Stimulated activated CD8-positive, alpha-beta memory T cell treated with anti-CD3 and anti-CD28 coated beads, Interleukin-4, amount 100 ng/mL, for 24 hours (primary cell): ENCODE measurements at places on chromosomes 13 and 19.

DNA sequence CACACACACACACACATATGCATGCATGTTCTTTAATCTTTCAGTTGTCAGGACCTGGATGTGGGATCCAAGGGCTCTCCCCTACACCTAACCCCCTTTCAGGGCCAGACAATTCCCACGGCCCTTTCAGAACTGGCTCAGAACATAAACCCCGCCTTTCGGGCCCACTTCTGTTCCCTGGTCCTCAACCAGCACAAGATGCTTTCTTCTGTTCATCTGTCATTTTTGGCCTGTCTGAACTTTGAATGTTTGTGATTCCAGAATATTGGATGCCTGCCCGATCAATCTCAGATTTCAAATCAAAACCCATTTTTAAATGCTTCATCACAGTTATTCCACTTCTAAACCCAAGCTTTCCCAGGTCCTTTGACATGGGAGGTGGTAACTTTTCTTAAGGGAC, 167.3 kb downstream of the USP12 start:
- DNase-seq, result no peak

DNA sequence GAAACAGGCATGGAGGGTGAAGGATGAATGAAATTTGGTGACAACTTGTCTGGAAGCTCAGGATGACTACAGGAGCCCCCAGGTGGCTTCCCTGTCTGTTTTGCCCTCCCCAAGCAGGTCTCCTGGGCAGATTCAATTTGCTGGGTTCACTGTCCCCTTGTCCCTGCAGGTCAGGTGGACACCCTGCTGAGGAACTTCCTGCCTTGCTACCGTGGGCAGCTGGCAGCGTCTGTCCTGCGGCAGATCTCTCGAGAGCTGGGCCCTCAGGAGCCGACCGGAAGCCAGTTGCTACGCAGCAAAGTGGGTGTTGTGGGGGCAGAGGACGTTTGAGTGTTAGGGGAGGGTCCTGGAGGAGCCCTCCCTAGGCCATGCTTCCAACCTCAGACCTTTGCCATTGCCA, 19.1 kb downstream of the PGLS start:
- DNase-seq, result no peak

GRCh38 chr13:111540486-111540885, 220.0 kb downstream of the TEX29 start:
- no peak for DNase-seq

- no peak for DNase-seq
These were observed 30.9 kb downstream of the LAMP1 start for GRCh38 chr13:113327766-113328471.

- DNase-seq, result peak; percentile 82
These were observed at the start of gene ZNF382 for GRCh38 chr19:36605101-36605876. ZNF382 (plus strand) TSS chr19:36605313; CDS start chr19:36609915, 4,602 bp downstream.

- DNase-seq, result no peak
These were observed 3.0 kb downstream of the GADD45GIP1 start for GRCh38 chr19:12953799-12954611.

GRCh38 chr19:4624301-4624700, 15.0 kb upstream of the TNFAIP8L1 start:
- no peak for DNase-seq

DNA sequence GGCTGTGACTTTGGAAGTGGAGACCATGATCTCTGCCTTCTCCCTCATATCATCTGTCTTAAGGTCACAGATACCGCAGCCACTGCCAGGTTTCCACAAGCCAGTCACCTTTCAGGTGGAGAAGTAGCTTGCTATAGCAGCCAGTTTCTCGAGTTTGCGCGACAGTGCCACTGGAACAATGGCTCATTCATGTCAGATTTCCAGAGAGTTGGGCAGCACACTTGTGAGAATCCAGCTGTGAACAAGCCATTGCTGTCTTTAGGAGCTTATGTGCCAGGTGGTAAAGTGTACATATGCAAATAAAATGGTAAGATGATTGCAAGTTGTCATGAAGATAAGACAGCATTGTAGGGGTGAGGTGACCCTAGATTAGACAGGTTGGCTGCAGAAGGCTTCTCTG, 22.3 kb downstream of the GARRE1 start:
- no peak for DNase-seq

GRCh38 chr19:2922987-2923386, 21.8 kb downstream of the ZNF77 start:
- DNase-seq, result no peak

DNA sequence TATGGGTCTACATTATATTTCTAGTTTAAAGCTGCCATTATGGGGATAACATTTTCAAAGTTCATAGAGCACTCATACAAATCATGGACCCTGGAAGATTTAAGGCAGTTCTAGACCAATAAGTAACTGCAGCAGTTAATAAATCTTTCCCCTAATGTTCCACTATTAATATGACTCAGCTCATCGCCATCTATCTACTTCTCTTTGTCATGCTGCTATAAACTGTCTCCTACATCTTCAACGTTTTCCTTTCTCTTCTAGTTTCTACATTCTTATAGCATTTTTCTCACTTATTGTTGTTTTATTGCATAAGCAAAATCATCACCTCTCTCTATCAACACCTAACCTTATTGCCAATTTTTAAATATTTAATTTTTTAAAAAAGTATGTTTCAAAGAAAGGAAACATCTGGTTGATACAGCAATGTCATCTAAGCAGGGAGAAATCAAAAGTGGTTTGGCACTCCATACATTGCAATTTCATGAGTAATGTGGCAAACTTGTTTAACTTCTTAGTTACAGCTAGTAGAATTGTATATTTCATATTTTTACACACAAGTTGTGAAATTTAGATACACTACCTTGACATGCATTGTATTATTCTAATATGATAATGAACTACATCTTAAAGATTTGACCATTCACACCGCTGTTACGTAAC, 1500.4 kb upstream of the MIR17HG start:
- DNase-seq, result no peak

DNA sequence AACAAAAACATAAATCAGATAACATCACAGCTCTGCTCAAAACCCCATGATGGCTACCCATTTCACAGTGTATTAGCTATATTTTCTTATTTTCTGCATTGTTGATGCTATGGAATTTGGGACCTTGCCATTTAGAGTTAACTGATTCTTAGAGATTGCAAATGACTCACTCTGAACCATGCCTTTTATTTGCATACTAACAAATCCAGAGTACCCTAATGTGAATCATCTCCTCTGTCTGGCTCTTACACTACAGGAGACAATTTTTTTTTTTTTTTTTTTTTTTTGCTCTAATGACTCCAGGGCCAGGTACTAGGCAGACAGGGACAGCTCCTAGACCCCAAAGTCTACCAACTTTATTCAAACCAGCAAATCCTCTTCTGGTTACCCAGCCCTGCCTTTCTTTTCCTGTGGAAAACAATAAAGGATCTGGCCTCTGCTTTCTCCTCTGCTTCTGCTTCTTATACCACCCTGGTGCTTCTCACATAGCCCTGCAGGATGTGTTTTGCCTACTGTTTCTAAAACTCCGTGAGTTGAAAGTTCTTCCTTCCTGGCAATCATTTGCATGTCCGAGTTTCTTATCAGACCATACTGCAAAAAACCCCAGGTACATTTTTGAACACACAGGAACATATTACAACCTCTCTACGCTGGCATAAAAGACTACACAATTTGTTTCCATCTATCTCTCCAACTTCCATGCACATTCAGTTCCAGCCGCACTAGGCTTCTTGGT, 10.6 kb upstream of the ZNF460 start:
- no peak for DNase-seq

DNA sequence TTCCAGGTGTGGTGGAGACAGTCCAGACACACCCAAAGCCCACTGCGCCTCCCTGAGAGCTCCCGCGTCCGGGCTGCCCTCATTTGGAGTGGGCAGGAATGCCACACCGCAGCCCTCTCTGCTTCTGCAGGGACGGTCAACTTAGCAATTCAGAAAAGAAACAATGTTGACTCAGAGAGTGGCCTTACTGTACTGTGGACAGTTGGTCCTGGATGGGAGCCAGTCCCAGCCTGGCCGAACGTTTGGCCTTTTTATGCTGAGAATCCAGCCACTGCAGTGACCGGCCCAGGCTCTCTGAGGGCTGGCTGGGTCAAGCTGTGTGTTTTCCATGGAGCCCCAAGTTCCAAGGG, 7.2 kb downstream of the GAS6 start:
- no peak for DNase-seq

GRCh38 chr19:43354305-43354627, 780 bp downstream of the CD177 start:
- no peak for DNase-seq

- no peak for DNase-seq
These were observed 883 bp downstream of the ZNF441 start for GRCh38 chr19:11767633-11768133.

DNA sequence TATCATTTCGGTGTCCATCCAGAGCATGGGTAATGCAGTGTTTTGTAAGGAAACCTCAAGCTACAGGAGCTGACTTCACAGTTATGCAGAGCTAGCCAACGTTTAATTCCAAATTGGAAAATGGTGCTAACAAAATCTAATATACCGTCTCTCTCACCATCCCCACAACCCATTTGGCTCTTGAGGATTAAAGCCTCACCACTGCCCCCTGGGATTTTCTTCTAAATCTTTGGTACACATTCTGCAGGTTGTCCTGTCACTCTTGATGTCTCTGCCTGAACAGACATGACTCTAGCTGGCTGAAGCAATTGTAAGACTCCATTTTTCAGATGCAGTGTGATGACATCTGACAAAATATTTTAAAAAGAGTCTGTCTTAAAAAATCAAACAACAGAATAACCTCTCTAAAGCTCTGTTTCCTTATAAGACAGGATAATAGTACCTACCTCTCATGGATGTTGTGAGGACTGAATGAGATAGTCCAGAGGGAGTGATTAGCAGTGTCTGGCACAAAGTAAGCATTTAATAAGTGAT, 451.8 kb downstream of the SUCLA2 start:
- DNase-seq, result no peak

DNA sequence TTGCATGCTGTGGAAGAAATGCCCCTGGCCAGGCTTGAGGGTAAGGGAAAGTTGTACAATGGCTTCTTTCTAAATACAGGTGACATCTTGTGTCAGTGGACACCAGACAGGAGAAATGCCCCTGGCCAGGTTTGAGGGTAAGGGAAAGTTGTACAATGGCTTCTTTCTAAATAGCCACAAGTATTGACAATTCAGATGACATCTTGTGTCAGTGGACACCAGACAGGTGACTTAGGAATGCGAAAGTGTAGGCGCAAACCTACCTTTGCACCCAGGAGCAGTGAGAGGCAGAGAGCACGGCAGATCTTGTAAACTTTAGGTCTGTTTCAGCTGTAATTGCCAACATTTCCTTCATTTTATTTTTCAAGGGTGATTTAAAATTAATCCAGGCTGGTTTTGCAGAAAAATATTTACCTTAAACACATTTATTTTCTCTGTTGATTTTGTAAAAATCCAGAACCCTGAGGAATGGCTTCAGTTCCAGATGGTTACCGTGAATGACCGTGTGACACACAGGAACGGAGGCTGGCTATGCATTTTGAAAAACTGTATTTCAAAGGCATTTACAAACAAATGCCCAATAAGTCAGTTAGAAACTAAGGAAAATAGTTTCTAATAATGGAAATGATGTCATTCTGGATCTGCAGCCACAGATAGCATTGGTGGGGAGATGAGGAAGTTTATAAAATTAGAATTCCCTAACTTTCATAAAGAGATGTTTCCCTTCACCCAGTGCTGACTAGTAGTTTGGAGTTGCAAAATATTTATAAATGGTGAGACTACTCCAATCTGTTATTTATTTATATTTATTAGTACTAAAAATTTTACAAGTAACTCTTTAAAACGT, 34.9 kb downstream of the TNFSF13B start:
- DNase-seq, result no peak

DNA sequence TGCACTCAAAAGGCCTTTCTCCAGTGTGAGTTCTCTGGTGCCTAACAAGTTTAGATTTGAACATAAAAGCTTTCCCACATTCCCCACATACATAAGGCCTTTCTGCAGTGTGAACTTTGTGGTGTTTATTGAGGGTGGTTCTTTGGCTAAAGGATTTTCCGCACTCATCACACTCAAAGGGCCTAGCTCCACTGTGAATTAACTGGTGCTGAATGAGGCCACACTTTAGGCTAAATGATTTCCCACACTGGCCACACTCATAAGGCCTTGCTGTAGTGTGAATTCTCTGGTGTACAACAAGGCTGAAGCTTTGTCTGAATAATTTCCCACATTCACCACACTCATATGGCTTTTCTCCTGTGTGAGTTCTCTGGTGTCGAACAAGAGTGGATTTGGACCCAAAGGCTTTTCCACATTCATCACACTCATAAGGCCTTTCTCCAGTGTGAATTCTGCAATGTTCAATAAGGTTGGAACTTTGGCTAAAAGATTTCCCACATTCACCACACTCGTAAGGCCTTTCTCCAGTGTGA, 6.2 kb downstream of the ZNF416 start:
- no peak for DNase-seq

DNA sequence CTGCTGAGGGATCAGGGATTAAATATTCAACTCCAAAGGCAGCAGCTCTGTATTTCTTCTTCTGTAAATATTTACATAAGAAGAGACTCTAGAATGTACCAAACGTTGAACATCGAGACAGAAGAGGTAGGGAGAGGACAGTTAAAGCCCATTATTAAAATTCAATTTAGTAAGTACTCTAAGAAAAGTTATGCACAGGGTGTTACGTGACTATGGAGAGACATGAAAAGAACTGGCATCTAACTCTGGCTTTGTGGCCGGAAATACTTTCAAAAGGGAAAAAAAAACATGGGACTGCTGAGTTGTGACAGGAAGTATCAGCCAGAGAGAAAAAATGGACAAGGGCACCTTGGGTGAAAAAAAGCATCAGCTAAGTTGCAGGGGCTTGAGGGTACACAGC, 36.7 kb downstream of the LNX2 start:
- DNase-seq, result no peak

DNA sequence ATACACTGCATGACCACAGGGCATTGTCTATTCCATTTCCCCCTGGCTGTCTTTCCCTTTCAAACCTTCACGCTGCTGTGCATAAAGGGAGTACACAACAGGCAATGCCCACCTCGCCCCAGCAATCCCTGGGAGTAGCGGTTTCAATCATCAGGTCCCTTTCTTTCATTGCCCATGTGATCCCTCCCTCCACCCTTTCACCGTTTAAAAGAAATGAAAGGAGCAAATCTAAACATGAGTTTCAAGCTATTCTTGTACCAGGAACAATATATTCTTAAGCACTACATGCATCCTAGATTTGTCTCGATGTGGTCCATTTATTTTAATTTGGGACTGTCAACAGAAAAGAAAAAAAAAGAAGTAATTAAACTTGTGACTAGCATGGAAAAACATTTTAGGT, 123.4 kb upstream of the ARGLU1 start:
- DNase-seq, result no peak

- DNase-seq, result no peak
These were observed 130.2 kb downstream of the IRS2 start for GRCh38 chr13:109656206-109656605.

- no peak for DNase-seq
These were observed 268.5 kb downstream of the MYO16 start for GRCh38 chr13:108897955-108898354.
